Stimulated activated CD8-positive, alpha-beta memory T cell treated with anti-CD3 and anti-CD28 coated beads, Interleukin-15, amount 100 ng/mL, for 48 hours (primary cell): ENCODE measurements at places on chromosomes 13 and 19.

- DNase-seq, result no peak
Measured at GRCh38 chr13:23183292-23183691, 2.5 kb downstream of the SGCG start.

- no peak for DNase-seq
Measured at GRCh38 chr13:24250376-24251057, 58.9 kb upstream of the C1QTNF9 start.

DNA sequence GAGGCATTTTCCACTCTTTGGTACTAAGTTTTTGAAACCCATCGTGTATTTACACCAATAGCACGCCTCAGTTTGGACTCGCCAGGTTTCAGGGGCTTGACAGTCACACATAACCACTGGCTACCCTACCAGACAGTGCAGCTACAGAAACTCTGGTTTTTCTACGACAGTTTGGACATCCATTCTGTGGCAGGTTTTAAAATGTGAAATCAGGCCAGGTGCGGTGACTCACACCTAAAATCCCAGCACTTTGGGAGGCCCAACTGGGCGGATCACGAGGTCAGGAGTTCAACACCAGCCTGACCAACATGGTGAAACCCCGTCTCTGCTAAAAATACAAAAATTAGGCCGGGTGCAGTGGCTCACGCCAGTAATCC is 13.2 kb downstream of the KDELR1 start:
- no peak for DNase-seq

DNA sequence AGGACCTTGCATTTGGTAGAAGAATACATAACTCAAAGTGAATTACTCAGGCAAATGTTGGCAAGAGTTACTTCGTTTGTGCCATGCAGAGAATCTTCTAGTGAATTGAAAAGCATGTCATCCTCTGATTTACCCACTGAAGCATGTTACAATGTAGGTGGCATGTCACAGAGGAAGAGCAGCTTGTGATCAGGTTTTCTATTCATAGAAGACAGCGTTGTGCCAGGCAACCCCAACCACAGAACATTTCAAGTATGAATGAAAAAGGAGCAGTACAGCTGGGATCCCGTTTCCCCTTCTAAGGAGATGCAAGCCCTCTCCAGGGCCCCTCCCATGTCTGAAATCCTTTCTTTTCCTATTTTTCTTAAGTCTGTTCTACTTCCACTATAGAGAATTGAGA is 6.0 kb upstream of the KATNAL1 start:
- no peak for DNase-seq

DNA sequence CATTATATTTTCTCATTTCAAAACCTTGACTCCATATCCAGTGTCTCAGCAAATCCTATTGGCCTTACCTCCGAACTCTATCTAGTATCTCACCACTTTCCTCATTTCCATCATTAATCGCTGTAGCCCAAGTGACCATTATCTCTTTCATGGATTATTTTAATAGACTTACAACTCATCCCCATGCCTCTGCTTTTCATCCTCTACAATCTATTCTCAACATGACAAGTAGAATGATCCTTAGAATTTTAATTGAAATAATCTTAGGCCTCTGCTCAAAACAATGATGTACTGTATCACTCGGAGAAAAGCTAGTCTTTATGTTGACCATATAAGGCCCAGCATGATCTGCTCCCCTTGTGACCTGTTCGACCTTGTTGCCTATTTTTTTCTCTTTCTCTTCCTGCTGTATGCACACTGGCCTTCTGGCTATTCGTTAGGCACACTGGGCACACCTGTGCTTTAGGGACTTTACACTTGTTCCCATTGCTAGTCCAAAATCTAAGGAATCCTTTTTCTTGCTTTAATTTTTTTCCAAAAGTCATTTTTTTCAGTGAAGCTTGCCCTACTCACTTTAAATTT is 21.4 kb downstream of the DNAJC15 start:
- no peak for DNase-seq

GRCh38 chr19:17052439-17052838 is 22.8 kb downstream of the HAUS8 start:
- DNase-seq, result no peak

- DNase-seq, result no peak
Measured at GRCh38 chr19:34220472-34221063, 33.8 kb upstream of the GARRE1 start.

DNA sequence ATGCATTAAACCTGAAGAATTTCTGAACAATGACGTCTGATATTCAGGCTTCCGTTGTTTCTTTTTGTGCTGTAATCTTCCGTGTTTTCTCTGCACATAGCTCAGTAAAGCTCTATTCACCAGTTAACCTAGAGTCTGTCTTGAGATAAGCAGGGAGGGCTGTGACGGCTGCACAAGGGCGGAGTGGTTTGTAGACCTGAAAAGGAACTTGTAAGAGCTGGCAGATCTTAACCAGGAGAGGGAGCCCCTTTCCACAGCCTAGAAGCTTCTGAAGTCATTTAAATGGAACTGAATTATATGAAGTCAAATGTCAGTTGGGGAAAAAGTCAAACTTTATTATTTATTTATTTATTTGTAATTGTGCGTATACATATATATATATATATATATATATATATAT is 27.5 kb downstream of the DPRX start:
- no peak for DNase-seq

DNA sequence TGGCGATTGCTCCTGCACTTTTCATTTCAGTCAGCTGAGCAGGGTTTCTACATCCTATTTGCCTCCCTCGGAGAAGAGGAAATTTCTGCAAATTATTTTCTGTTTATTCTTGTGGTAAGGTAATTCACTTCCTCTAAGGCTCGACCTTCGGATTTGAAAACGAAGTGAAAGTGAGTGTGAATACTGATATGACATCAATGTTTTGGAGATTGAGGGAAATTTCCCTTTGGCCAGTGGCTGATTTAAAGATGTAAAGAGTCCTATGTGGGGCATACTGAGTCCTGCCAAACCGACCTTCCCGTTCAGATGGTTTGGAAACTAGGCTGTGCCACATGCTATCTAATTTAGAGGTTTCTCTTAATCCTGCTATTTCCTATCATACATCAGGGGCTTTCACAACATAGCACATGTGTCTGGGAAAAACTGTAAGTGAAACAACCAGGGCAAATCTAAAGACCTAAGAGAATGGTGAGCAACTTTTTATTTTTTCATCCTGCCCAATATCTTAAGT is 112.3 kb downstream of the POSTN start:
- DNase-seq, result no peak

- no peak for DNase-seq
Measured at GRCh38 chr19:18639706-18640243, 2.9 kb downstream of the KLHL26 start.

- no peak for DNase-seq
Measured at GRCh38 chr19:46984077-46985010, 35.3 kb upstream of the NPAS1 start.

GRCh38 chr13:33349986-33350826 is 64.7 kb upstream of the STARD13 start:
- DNase-seq, result no peak

GRCh38 chr13:28049215-28049614 is 51.2 kb downstream of the FLT3 start:
- DNase-seq, result no peak

GRCh38 chr13:97564956-97565355 is 131.0 kb downstream of the RAP2A start:
- DNase-seq, result no peak

DNA sequence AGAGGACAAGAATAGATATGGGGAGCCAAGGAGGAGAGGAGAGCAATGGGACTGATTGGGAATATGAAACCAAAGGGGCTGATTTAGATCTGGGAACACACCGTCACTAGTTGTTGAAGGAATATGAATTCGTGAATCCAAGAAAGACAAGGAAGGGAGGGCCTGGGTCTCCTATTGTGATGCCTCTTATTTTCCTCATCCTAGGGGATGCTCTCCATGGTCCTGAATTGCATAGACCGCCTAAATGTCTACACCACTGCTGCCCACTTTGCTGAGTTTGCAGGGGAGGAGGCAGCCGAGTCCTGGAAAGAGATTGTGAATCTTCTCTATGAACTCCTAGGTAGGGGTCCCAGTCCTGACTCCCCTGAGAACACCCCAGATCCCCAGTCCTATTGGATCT is 21.5 kb downstream of the RYR1 start:
- no peak for DNase-seq

- DNase-seq, result no peak
Measured at GRCh38 chr13:18948012-18948663, 233.5 kb downstream of the TUBA3C start.

DNA sequence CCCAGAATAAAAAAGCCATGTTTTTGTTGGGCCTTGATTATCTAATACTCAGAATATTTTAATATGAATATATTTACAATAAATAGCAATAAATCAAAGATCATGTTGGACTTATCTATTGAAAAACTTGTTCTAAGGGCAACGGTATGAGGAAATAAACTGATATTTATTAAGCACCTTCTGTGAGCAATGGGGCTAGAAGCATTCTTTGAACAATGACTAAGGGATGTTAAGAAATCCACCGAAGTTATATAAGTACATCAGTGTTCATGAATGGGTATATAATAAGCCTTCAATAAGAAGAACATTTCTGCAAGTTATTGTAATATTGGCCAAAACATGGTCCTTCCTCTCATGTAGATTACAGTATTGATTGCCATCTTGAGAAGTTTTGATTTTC is 221.8 kb downstream of the OXGR1 start:
- no peak for DNase-seq

GRCh38 chr13:53167561-53167960 is 138.9 kb downstream of the OLFM4 start:
- no peak for DNase-seq

- no peak for DNase-seq
Measured at GRCh38 chr13:30151388-30151787, 156.0 kb downstream of the KATNAL1 start.

DNA sequence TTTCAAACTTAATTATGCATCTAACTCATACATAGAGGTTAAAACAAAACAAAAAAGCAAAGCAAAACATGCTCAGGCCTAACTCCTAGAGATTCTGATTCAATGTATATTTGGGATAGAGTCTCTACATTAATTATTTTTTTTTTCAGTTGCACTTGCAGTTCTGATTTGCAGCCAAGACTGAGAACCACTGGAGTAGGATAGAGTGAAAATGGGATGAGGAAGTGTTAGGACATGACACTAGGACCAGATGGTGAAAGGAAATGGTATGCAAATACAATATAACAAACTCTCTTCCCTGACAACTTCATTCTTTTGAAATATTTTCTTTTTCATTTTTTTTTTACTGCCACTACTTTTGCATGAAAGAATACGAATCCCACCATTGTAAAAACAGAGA is 1.8 kb downstream of the CCDC122 start:
- DNase-seq, result no peak

DNA sequence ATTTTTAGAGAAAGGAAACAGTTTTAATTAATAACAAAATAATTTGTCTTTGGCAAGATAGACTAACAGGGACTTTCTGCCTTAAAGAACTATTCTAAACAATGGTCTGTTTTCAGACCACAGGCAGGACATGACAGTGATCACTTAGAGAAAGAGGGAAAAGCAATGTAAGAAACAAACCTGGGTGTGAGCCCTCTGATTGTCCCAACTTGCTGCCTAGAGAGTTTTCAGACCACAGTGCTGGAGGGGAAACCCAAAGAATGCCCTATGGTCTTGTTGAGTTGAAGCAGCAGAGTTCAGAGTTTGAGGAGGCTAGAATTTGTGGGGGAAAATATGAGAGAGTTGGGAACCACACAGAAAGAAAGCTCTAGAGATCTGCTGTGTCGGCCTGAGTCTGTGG is 38.1 kb downstream of the DGKH start:
- DNase-seq, result no peak

DNA sequence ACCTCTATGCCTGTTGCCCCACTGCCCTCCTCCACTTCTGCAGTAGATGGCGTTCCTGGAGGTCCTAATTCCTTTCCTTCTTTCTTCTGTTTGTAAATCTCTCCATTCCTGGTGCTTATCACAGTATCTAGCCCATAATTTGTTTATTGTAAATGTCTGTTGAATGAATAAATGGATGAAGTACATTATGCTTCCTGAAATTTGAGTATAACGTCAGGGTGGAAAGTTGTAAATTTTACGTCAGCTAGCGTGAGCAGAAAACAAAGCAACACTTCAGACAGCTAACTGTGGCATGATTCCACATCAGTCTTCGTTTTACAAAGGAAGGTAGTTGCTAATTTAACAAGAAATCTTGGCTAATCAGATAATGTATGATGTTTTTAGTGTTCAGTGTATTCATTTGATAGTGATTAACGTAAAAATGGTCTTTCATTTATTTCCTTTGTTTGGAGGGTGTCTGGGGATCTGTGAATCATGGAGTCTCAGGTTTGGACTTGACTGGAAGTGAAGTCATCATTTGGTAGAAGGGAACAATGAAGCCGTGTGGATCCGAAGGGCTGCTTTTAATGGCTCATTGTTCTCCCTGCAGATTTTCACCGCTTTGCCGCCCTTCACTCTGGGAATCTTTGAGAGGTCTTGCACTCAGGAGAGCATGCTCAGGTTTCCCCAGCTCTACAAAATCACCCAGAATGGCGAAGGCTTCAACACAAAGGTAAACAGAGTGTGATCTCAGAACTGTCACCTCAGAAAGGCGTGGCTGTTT is 215.1 kb downstream of the SHISA2 start:
- no peak for DNase-seq

GRCh38 chr19:38850436-38850975 is 720 bp upstream of the HNRNPL start:
- no peak for DNase-seq

DNA sequence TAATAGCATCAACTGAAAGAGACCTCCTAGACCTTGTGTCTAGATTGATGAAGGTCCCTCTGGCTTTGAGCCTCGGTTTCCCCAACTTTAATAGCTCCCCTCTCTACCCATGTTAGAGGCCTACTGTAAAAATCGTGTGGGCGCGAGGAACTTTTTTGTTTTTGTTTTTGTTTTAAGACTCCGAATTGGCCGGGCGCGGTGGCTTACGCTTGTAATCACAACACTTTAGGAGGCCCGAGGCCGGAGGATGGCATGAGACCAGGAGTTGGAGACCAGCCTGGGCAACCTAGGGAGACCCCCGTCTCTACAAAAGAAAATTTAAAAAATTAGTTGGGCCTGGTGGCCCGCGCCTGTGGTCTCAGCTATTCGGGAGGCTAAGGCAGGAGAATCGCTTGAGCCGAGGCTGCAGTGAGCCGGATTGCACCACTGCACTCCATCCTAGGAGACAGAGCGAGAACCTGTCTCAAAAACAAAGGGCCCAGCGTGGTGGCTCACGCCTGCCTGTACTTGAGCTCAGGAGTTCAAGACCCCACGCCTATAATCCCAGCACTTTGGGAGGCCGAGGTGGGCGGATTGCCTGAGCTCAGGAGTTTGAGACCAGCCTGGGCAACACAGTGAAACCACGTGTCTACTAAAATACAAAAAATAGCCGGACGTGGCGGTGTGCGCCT is 858 bp upstream of the PPP6R1 start:
- no peak for DNase-seq

GRCh38 chr13:94546061-94546839 is 49.7 kb downstream of the TGDS start:
- DNase-seq, result no peak

- no peak for DNase-seq
Measured at GRCh38 chr19:44677019-44677811, 5.9 kb downstream of the CEACAM19 start.

GRCh38 chr19:38389957-38390924 is 1.7 kb downstream of the SPRED3 start:
- DNase-seq, result no peak

- DNase-seq, result no peak
Measured at GRCh38 chr13:112227031-112227430, 149.1 kb upstream of the SPACA7 start.

- no peak for DNase-seq
Measured at GRCh38 chr19:45518469-45518826, 11.2 kb downstream of the VASP start.

GRCh38 chr13:34151885-34152284 is 333.9 kb downstream of the RFC3 start:
- DNase-seq, result no peak

GRCh38 chr13:62210951-62211350 is 795.3 kb upstream of the PCDH20 start:
- no peak for DNase-seq
